ENCODE measurements at places on chromosomes 16 and 17.

DNA sequence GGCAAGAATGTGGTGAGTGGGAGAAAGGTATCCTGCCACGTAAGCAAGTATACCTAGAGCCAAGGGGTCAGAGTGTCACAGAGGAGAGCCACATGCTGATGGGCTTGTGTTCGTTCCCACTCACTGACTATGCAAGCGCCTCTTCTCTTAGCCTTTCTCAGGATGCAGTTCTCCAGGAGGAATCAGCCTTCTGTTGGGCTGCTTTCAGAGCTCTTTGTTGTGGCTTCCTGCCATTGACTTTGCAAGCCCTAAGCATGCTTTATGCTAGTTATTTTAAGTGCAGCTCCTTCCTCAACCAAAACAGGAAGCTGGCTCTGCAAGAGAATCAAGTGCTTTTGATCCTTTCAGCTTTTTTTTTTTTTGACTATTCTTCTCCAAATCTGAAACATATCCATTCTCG, 66.6 kb downstream of the SIAH1 start:
- DNase-seq = peak; percentile 82

DNA sequence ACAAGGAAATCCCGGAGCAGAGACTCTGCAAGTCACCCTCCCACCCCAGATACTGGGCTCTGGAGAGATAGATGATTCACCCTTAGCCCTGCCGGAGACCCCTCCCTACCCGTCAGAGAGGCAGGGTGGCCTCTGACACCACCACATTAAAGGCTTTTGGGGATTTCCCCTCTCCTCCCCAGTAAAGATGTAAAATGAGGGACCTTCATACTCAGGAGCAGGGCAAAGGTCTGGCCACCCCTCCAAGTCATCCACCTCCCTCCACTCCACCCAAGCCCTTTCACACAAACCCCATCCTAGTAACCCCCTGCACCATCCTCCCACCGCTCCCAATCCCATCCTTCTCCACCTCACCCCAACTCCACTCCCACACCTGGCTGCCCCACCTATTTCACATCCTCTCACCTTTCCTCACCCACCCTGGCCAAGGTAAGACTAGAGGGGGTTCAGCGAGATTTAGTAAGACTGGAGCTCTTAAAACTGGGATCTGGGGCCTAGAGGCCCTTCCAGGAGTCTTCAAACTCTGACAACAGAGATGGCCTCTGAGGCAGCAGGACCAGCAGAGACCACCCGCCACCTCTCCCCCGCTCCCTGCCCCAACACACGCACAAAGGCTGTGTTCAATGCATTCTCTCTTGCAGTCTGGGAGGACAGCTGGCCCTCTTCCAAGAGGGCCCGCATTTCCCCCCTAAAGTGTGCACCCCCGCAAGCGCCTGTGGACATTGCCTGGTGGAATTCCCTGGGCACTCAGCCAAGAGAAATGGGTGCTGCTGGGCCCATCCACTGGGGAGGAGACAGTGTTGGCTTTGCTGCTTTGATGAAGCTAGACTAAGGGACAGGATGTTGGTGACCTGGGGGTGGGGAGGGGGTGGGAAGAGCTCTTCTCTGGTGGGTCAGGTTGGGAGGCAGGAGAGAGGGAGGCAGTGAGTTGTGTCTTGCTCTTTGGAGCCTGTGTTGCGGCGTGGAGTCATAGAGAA, 1.1 kb downstream of the ABAT start:
- DNase-seq = peak; percentile 81

- no peak for DNase-seq
Observed at GRCh38 chr17:50779747-50780353, 12.5 kb upstream of the ANKRD40CL start.

DNA sequence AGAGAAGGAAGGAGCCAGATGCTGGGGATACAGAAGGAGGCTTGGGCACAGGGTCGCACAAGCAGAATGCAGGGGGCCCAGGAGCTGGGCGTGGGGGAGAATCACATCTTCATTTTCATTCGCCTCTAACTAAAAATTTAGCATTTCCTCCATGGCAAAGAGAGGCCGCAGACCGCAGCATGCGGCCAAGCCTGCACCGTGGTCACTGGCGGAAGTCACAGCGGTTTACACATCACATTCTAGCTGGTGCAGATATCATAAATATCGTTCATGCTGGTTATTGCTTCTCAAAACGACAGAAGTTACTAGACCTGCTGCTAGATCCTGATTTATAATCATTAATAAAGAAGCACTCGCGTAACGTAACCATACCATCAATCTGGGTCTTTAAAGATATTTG, 162.0 kb downstream of the NTN1 start:
- no peak for DNase-seq

GRCh38 chr16:67244387-67245185, 2.7 kb downstream of the FHOD1 start:
- peak; percentile 41 for DNase-seq

DNA sequence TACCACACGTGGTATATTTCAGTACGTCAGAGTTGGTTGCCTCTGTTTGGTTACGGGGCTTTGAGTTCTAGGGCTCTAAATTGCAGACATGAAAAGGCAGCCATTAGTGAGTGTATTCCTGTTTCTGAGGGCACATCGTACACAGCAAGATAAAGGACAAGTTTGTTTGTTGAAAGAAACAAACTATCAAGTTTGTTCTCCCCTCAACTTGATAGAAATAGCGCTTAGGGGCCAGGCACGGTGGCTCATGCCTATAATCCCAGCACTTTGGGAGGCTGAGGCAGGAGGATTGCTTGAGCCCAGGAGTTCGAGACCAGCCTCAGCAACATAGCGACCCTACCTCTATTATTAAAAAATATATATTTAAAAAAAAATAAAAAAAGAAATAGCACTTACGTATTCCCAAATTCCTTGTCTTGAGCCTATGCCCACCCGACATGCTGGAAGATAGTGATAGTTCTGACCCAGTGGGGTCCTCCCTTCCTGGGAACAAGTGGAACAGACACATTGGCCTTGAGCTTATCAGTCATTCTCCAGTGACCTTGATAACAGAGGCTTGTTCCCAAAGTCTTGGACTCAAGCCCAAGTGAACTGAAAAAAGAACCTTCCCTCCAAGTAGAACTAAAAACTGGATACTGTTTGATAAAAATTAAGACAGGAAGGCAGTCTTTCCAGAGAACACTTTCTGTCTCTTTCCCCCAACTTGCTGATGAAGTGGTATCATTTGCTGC, 139.9 kb upstream of the CACNG3 start:
- DNase-seq = peak; percentile 50

- DNase-seq = no peak
Observed at GRCh38 chr16:78444-79150, 572 bp downstream of the MPG start.

GRCh38 chr17:10613775-10614513, 43.2 kb downstream of the MYH3 start:
- no peak for DNase-seq

GRCh38 chr17:39663688-39664580, 1.2 kb upstream of the TCAP start:
- no peak for DNase-seq

DNA sequence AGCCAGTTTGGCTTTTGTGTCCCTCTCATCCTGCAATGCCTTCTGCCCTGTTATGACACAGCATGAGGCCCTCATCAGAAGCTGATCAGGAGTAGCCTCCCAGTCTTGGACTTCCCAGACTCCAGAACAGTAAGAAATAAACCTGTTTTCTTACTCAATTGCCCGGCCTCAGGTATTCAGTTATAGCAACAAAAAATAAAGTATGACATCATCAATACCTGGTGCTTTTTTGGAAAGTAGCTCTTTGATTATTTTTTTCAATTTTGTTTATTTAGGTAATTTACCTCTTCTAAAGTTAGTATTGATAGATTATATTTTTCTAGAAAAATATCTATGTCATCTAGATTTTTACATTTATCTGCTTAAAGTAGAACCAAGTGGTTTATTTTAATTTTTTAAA, 112.8 kb upstream of the CES5A start:
- no peak for DNase-seq

DNA sequence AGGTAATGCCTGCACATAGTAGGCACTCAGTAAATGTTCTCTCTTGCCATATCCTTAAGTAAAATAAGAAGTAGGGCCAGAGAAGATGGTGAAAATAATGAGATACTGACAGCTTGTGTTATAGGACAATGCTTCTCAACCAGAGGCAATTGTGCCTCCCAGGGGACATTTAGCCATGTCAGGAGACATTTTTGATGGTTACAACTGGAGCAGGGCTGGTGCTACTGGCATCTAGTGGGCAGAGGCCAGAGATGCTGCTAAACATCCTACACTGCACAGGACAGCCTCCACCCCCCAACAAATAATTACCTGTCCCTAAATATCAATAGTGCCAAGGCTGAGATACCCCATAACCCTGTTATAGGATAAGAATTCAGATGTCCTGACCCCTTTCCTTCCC, 1.7 kb downstream of the RAD51D start:
- DNase-seq = no peak

GRCh38 chr16:54724346-54724925, 206.2 kb upstream of the IRX5 start:
- no peak for DNase-seq

- no peak for DNase-seq
Observed at GRCh38 chr16:84138824-84139627, 6.0 kb downstream of the HSDL1 start.

- no peak for DNase-seq
Observed at GRCh38 chr16:56401482-56401881, 23.9 kb downstream of the AMFR start.

DNA sequence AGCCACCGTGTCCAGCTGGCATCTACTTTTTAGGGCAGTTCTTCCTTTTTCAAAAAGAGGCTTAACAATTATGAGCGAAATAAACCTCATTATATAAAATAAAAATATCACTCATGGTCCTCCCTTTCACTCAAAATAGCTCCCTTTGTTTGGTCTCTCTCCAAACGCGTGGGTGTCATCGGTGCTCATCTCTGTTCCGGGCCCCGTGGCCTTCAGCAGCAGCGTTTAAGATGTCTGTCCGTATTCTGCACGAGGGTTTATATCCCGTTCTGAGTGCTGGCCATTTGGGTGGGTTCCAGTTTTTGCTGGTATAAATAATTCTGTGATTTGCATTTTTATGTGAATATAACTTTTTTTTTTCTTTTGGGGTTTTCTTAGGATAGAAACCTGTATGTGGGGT, 33.4 kb downstream of the PRMT7 start:
- no peak for DNase-seq

GRCh38 chr17:66172691-66173223, 19.2 kb downstream of the CEP112 start:
- no peak for DNase-seq
